ENCODE measurements at places on chromosomes 3 and 15.

DNA sequence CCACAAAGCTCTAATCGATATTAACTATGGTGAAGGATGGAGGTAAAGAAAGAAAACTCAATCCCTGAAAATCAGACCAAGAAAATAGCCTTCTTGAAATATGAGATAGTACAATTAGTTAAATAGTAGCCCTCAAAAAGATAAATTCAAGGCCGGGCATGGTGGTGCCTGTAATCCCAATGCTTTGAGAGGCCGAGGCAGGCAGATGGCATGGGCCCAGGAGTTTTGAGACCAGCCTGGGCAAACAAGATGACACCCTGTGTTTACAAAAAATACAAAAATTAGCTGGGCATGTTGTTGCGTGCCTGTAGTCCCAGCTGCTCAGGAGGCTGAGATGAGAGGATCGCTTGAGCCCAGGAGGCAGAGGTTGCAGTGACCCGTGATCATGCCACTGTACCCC lies 31.6 kb upstream of the CEP152 start:
- DNase-seq, result no peak

DNA sequence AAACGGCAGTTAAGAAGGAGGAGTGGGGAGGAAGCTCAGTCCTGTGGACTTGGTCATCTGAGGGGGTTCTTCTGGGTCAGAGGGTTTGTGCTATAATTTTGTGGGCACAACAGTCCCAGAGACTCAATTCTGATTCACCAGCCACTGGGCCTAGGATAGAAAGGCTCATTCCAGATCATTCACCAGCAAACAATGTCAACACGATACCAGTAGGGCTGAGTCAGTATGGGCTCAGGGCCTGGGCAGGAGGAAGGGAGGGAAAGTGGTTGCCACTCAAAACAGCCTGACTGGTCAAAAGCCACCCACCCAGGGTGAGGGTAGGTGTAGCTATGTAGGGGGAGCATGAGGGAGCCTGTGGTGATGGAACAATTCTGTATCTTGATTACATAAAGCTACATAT lies 86.9 kb upstream of the MEX3B start:
- no peak for DNase-seq

DNA sequence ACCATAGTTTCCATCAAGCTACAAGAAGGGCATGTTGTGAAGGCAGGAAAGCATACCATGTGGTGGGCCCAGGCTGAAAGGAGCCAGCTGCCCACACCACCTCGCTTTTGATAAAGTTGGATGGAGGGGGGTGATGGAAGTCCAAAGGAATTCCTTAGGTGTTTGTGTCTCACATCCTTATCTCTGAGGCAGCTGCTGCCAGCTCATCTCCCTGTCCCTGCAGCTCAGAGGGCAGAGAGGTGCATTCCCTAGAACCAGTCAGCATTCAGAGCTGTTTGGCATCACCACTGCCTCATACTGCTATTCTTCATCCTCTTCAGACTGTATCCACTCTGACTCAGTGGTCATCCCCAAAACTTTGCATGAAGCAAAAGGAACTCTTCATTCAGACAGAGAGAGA lies 141.5 kb upstream of the BFSP2 start:
- DNase-seq, result no peak

- no peak for DNase-seq
Observed at GRCh38 chr3:134007819-134008218, 21.9 kb downstream of the SLCO2A1 start.

DNA sequence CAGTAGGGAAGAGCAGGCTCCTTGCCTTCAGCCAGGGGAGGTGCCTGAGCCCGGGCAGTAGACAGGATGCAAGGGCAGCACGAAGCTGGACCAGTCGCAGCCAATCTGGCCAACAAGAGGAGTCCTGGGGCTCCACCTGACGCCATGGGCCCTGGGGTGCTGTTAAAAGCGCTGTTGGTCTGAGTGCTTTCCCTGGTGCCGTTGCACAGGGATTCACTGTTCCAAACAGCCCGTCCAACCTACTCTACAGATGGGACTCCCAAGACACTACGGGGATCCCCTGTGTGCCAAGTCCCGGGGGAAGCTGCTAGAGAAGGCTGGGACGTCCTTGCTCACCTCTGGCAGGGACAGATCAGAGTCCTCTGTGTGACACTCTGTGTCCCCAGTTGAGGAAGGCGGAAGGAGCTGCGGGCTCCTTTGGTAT lies 632 bp downstream of the CTSH start:
- DNase-seq, result no peak

GRCh38 chr3:9732740-9733115 lies 1.2 kb downstream of the BRPF1 start:
- DNase-seq, result no peak

DNA sequence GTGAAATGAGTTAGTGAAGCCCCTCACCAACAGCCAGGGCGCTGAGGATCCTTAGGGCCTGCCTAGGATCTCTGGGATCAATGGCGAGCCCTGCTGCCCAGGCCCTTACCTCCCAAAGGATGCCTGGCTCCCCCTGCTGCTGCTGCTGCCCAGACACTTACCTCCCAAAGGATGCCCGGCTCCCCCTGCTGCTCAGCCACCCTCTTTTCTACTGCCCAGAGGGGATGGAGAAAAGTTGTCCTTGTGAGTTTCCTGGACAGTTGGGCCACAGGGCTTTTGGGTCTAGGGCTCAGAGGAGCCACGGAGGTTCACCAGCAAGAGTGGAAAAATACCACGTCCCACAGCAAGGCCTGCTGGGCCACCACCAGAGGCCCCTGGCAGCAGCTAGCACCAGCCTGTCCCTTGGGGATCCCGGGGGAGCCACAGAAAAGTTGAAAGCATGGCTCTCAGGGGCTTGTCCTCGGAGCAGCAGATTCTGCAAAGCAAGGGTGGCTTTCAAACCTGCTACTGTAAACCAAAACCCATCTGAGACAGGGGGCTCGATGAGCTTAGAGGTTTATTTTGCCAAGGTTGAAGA lies 59.4 kb downstream of the SLC6A6 start:
- DNase-seq, result no peak

DNA sequence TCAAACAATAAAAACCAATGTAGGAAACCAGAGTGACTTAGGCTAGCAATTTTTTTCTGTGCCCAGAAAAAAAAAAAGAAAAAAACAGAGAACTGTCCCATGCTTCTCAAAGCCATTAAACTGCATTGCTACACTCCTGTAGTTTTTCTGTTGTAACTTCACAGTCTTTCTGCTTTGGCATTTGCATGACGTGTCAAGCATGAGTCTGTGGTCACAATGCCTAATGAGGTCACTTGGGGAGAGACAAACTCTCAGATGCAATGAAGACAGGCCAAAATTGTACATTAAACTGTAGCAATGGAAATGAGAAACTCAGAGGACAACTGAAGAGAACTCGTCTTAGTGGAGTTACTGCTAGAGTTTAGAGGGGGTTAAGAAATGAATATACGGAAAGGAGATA lies 30.8 kb downstream of the CCDC80 start:
- no peak for DNase-seq

DNA sequence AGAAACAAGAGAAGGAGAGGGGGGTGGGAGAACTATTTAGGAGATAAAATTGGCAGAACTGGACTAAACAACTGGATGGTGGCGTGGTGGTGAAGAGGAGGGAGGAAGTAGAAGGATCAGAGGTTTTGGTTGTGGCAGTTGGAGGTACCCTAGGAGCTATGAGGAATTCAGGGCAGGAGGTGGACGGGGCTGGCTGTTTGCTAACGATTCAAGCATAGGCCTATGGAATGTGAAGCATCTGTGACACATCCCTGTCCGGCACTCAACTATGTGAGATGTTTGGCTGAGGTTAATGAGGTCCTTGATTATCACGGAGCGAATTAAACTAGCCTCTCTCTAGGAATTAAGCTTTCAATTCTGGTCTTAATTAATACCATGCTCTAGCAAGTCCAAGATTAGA lies 13.5 kb downstream of the TARS3 start:
- no peak for DNase-seq

GRCh38 chr3:148903022-148903442 lies 37.9 kb downstream of the CPA3 start:
- no peak for DNase-seq

DNA sequence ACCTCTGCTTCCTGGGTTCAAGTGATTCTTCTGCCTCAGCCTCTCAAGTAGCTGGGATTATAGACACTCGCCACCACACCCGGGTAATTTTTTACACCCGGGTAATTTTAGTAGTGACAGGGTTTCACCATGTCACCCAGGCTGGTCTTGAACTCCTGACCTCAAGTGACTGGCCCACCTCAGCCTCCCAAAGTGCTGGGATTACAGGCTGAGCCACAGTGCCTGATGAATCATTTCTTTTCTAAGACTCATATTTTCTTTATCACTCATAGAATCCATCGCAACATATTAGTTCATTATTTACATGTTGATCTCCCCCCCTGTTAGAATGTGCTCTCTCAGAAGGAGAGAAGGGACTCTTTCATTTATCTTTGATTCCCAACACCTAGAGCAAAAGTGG lies 109.5 kb upstream of the PTPRG start:
- no peak for DNase-seq

GRCh38 chr3:66386011-66386924 lies 114.6 kb downstream of the LRIG1 start:
- no peak for DNase-seq

DNA sequence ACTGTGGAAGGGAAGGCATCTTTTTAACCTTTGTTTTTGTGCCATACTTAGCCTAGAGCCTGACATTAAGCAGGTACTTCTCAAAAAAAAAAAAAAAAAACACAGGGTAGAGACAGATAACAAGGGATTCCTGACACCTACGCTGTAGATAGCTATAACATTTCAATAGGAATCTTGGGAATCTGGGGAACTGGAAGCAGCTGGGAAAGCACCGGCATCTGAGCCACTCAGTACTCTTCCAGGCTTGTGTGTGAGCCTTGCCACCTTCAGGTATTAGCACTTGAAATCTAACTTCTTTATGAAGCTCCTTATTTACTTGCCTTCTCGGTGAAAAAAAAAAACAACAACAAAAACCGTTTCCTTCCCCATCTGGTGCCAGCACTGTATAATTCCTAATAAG lies 46.8 kb downstream of the PIK3CA start:
- DNase-seq, result no peak

DNA sequence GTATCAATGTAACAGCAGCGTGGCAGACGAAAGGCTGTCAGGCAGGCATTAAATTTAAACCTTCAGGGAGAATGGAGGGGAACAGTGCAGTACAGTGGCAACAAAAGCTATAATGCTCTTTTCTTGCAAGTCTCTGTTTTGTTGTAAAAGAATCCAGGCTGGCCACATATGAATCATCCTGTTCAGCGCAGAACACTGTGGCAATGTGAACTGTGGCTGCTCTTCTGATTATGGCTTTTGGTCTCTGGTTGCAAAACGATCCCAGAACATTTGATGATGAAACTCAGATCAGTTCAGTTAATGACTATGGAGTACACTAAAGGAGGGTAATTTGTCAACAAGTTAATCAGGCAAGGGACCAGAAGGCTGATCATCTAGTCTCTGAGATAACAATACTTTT lies 219.7 kb upstream of the SGO1 start:
- DNase-seq, result no peak

DNA sequence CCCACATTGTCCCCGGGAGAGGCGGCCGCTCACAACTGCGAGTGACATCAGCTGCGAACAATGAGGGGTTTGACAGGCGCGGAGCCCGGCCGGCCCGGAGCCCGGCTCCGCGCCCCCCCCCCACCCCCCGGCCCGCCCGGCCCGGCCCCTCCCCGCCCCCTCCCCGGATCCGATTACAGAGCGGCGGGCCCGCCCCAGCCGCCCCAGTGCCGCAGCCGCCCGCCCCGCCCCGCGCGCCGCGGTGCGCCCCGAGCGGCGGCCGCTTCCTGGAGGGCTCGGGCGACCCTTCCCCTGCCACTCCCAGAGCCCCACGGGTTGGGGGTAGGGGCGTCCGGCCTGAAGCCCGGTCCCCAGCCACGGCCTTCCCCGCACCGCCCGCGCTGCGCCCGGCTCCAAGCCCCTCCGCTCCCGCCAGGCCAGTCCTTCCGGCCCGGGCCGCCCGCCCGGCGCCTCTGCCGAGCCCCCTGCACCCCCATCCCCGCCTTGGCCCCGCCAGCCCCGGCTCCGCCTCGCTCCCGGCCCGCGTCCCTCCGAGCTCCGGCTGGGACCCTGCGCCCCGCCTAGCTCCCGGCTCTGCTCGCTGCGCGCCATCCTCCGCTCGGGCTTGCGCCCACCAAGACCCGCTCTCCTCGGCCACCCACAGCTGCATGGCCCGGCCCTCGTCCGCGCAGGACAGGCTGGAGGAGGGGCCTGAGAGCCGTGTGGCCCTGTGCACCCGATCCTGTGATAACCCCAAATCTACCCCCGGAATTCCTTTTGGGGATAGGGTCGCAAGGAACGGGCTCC lies at the start of gene PCBP4:
Gene PCBP4 (minus strand): TSS at position 71 of the 786 bp plus-strand sequence. CDS start 6,214 bp downstream, outside the sequence.
- no peak for DNase-seq

DNA sequence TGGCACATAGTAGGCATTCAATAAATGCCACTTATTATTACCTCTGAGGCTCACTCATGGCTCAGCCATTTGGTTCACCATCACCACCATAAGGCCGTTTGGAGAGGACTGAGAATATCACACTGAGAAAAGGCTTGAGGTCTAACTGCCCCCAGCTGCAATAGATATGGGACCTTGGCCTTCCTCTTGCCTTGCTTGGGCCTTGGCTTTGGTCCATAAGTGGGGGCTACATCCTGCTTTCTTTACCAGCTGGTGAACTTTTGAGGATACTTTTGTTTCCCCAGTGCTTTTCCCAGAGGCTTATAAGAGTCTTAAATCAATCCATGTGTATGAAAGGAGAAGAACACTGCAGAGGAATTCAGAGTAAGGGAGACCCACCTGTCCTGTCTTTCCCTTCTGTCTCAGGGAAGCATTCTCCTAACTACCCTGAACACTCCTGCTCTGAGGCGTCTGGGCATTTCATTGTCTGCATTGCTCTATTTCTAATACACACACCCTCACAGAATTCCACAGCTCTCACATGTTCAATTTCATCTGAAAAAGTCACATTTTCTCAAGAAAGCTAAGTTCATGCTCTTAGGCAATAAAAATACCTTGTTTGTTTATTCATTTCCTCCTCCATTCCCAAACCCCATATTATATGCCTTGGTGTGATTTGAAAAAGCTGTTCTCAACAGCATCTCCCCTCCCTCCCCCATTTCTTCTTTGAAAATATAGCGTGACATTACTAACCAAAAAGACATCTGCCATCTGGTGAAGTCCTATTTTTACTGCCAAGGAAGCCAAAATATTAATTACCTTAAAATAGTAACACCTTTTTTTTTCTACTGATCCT lies 22.5 kb upstream of the KCNMB2 start:
- DNase-seq, result peak; percentile 21

GRCh38 chr3:150393745-150394144 lies 14.4 kb upstream of the TSC22D2 start:
- no peak for DNase-seq

DNA sequence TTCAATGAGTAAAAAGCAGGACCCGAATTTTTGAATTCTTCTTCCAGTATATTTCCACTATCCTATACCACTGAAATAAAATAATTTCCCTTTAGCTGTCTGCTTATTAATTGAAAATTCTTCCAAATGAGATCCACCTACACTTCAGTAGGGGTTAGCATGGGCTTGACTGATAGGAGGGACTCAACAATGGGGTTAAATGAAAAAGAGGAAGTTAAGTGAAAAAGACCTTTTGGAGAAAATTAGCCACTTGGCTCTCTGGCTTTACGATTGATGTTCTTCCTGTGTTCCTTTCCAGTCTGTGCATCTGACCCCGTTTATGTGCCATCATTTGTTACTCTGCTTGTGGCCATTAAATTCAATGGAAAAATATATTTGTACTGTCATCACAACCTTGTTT lies 54.0 kb upstream of the GCNT3 start:
- no peak for DNase-seq

Data from DMS 273 treated with DMSO at 0.1 percent for 48 hours (cell line).